ENCODE measurements at places on chromosomes 2 and 18.
A peak's percentile ranks its signal among the peaks of the same experiment; 100 is the strongest.

GRCh38 chr18:56210520-56210919, 427.9 kb downstream of the TXNL1 start:
- DNase-seq: no peak

DNA sequence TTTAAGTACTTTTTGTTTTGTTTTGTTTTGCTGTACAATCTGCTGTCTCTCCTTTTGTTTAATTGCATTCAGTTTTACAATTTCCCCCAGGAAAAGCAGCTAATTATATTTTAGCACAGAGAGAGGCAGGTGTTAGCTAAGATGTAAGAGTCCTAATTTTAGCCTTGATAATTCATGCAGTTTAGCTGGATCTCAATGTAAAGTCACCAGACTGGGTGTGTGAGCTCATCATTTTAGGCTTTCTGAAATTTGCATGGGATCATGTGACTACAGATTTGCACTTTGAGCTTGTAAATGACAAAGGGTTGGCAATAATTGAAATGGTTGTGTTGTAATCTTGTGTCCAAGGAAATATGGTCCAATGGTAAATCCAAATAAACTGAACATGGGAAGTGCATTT, 68.5 kb downstream of the ETAA1 start:
- DNase-seq: no peak

- no peak for DNase-seq
Observed at GRCh38 chr18:73384246-73384645, 516.5 kb upstream of the NETO1 start.

DNA sequence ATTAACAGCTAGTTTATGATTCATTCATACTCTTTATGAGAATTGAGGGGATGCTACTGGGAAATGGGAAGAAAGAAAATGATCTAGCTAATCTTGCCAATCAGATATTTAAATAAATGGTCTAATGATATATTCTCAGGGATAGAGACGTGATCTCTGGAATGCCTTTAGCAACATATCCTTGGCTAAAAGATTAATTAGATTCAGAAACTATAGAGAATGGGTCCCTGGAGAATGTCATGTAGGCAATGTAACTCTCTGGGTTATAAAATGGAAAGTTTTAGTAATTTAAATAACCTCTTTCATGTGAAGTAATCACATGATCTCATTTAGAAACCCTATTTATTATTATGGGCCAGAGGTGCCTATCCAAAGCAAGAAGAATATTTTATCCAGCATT, 771.0 kb upstream of the CDH2 start:
- no peak for DNase-seq

DNA sequence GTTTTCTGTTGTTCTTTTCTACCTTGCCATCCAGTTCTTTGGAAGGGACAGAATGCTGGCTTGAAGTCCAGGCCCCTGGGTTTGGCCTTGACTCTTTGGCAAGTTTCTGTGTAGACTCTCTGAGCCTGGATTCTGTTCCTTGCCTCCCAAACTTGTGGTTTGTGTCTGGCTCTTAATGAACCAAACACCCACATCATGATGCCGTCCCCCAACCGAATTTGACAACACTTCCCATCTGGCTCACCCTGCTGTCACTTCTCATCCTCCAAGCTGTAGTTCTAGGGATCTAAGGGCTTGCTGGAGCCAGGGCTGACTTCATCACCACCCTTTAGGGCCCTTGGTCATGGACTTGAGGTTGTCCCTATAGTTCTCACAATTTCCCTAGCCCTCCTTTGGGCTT, 68.9 kb upstream of the CELF4 start:
- DNase-seq: no peak

DNA sequence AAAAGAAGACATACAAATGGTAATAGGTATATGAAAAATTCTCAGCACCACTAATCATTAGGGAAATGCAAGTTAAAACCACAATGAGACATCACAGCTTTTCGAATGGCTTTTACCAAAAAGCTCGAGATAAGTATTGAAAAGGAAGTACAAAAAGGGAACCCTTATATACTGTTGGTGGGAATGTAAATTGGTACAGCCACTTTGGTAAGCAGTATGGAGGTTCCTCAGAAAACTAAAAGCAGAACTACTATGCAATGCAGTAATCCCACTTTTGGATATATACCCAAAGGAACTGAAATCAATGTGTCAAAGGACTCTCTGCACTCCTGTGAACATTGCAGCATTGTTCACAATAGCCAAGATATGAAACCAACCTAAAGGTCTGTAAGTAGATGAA, 107.5 kb upstream of the SPATS2L start:
- DNase-seq: peak; percentile 88

DNA sequence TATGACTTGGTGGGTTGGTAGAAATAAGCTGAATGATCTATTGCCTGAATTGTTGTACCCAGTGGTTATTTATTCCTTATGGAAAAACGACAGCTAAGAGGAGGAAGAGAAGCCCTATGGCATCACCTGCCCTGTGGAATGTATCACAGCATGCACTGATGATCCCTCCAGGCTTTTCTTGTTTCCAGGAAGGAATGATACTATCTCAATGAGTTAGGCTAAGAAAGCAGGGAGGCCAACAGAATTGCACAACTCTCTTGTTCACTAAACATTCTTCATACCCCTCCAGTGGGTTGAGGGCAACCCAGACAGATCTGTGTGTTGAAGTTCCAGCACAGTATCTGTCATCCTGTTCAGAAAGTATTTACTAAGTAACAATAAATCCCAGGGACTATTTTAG, 1001.7 kb upstream of the GYPC start:
- DNase-seq: no peak

DNA sequence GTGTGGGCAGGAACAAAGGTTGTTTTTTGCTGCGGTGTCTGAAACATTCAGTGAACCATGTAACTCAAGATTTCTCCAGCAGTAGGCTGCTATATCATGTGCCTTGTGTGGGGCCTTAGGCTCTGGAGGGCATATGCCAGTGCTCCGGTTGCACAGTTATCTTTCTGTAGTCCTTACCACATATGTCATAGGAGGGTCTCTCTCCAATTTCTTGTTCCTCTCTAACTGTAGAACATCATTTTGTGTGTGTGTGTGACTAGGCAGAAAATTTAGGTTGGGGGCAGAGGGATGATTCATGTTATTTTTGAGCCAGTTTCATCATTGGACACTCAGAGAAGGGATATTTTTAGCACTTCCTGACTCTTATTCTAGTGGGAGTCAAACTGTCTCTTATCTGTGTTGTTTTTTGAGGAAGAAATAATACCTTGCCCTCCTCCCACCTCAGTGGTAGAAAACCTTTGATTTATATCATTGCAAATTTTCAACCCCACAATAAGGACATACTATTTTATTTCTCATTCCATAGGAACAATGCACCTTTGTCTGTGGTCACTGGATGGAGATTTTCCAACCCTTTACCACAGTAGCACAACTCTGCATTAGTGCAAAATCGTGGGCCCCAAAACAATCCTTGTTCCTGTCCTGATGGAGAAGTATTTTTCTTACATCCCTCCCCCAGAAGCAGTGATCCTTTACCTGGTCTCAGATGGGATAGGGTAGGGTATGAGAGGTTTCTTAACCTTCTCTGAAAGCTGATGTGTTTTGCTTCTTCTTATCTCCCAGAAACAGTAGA, 113.9 kb downstream of the CCDC74A start:
- DNase-seq: peak; percentile 53

DNA sequence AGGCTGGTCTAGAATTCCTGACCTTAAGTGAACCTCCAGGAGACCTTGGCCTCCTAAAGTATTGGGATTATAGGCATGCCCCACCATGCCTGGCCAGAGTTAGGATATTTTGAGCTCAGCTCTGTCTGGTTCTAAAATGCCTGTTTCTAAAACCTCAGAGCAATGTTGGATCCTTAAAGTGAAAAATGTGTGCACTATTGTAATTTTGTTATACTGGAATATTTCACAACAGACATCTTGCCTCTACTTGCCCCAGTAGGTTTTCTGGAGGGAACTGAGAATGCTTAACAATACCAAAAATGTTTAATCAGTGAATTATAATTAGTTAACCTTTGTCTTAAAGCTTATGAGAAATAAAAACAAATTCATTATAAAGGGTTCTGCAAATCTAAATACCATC, 144.6 kb upstream of the CCDC195 start:
- no peak for DNase-seq

- DNase-seq: no peak
Observed at GRCh38 chr2:42653908-42654445, 85.5 kb downstream of the MTA3 start.

DNA sequence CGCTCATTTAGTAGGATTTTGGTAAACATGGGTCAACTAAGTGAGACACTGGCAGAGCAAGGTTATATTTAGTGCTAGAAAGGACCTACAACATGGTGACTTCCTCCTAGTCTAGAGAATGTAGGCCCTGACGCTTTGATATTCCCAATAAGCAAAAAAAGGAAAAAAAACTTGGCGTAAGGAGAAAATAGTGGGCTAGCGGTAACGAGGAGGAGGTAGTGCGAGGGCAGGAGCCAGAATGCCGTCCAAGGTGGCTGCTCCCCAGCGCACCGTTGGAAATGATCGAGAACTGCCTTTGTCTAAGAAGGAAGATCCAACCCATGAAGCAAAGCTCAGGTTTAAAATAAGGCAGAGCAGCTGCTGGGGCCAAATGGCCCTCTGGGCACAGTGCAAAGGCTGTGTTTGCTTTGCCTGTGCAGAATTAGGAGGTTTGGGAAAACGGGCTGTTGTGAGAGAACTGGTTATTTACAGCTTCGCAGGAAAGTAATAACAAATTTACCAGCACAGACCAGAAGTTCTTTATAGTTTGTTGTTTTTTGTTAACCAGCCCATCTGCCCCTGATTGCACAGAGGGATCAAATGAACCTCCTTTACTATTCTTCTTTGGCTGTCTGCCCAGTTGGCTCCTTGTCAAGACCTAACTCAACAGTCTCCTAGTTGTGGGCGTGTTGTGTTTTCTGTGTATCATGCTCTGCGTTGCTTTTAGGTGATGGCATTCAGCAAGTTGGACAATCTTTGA, 86.6 kb downstream of the ITGB1BP1 start:
- DNase-seq: no peak

DNA sequence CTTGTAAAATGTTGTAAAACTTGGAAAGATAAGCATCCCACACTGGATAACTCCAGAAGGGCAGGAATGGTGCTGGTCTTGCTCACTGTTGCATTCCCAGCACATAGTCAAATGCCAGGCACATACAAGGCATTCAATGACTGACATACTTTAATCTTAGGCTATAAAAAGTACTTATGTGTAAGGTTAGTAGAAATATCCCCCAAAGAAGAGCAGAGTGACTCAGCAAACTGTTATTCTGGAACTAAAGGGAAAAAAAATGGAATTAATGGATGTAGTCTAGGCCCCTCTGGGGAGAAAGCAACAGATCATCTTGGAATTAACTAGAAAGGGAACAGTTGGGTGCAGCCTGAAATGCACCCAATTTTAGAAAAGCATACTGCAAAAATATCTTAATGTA, 9.0 kb downstream of the ZBTB14 start:
- no peak for DNase-seq
